ENCODE measurements at places on chromosomes 12 and 14.

GRCh38 chr14:24408764-24409163 is 10.0 kb downstream of the NYNRIN start:
- DNase-seq = peak; percentile 74

DNA sequence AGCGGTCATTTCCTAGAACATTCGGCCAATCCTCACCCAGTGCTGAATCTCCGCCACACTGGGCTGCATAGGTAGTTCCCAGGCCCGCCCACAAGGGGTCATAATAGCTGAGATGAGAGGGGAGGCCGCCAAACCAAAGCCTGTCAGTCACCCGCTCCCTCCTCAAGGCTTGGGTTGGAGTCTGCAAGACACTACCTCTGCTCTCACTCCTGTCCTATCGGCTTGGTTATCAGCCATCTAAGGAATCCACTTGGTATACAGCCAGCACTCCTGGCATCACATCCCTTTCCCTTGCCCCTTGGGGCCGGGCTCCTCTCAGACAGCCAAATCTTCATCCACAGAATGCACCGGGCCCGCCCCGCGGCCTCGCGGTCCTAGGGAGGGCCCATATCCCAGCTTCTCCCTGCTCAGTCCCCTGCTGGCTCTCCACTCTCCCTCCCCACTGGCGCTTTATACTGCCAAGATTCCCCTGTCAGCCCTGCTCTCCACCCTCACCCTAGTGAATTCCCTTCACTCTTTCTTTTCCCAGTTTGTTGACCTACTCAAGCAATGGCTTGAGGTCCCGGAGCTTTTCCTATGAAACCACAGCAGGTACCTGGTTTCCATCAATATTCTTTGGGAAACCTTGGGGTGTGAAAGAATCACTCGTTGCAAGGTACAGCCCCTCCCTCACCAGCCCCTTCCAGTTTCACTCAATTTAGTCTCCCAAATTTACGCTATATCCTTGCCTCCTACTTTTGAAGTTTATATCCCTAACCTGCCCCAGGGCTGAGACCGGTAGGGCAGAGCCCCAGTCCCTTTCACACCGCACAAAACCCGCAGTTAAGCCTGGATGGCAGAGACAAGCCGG is 1.4 kb downstream of the IFFO1 start:
- peak; percentile 57 for DNase-seq

DNA sequence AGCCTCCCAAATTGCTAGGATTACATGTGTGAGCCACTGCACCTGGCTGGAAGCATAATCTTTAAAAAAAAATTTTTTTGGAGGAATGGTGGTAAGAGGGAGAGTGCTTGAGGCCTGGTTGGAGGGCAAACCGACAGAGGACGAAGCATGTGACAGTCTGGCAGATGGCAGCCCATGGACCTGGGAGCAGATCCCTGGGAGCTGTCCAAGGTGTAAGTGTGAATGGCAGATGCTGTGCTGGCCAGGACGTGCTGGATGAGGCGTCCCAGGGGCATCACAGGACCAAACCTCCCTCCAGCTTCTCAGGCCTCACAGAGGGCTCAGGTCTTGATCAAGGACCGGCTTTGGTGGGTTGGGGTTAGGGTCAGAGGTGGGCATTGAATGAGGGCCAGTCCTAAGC is 128.4 kb upstream of the NCOR2 start:
- peak; percentile 57 for DNase-seq

DNA sequence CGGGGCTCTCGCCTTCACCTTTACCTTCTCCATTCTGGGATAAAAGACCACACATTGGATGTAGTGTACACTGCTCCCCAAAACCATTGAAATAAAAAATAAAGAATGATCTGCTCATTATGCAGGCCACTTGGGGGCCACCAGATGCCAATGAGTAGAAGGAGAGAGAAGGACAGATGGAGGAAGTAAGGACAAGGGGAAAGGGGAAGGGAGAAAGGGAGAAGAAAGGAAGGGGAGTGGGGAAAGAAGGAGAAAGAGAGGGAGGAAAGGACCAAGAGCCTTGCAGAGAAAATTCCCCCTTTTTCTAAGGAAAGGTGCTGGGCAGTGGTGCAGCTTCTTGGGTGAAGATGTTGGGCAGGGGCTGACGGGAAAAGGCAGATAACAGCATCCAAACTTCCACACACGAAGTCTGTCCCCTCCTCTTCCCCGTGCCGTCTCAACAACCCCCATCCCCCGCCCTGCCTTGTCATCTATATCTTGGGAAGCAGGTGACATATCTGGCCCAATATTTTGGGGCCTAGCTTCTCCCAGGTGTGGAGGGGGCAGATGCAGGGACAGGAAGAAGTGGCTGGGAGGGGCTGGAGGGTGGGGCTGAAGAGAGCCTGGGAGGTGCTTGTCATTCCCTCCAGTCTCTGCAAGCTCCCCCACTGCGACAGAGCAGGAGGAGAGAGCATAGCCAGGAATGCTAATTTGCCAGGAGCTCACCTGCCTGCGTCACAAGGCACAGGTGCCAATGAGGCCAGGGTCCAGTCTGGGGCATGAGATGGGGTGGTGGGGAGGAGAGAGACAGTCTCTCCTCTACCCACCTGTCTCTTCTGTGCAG is 107.5 kb downstream of the SINHCAF start:
- DNase-seq = no peak

- DNase-seq = no peak
Observed at GRCh38 chr12:70646850-70647249, 9.6 kb upstream of the PTPRB start.

GRCh38 chr12:93569656-93570551 is 2.6 kb upstream of the SOCS2 start:
- peak; percentile 83 for DNase-seq

DNA sequence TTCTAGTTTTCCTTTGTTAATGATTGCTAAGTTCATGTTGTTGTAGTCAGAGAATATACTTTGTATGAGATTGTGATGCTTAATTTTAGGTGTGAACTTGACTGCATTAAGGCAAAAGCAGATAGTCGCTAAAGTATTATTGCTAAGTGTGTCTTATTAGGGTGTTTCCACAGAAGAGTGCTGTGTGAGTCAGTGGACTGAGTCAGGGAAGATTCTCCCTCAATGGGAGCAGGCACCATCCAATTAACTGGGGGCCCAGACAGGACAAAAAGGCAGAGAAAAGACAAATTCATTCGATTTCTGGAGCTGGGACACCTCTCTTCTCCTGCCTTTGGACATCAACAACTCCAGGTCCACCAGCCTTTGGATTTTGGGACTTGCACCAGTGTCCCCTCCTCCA is 48.5 kb downstream of the BAZ1A start:
- no peak for DNase-seq

GRCh38 chr12:24742378-24742777 is 206.5 kb downstream of the BCAT1 start:
- no peak for DNase-seq

DNA sequence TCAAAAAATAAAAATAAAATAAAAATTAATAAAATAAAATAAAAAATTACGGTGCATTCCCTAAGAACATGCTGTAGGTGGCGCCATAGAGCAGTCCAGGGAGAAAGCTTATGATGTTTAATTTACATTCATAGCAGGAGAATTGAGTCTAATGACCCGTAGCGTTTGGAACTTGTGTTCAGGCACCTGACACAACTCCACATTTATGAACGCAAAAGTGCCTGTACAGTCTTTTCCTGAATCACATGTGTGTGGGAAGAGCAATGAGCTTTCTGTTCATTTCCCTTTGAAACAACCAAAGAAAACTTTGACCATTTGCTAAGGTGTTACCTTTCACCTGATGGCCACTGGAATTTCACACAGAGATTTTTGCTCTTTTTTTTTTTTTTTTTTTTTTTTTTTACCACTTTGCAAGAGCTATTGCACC is 60.6 kb upstream of the KCNA1 start:
- DNase-seq = peak; percentile 10

DNA sequence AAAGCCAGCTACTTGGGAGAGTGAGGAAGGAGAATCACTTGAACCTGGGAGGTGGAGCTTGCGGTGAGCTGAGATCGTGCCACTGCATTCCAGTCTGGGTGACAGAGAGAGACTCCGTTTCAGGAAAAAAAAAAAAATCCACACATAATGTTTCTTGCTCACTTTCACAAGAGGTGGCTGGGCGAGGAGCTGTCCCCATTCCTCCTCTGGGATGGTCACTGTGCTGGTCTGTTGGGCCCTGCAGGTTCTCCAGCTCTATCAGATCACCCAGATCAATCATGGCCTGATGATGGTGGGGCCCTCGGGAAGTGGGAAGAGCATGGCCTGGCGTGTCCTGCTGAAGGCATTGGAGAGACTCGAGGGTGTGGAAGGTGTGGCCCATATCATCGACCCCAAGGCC is 47.3 kb downstream of the DYNC1H1 start:
- no peak for DNase-seq

GRCh38 chr12:42652048-42652447 is 62.5 kb upstream of the PRICKLE1 start:
- no peak for DNase-seq

GRCh38 chr14:33165144-33165925 is 226.7 kb downstream of the NPAS3 start:
- DNase-seq = no peak

DNA sequence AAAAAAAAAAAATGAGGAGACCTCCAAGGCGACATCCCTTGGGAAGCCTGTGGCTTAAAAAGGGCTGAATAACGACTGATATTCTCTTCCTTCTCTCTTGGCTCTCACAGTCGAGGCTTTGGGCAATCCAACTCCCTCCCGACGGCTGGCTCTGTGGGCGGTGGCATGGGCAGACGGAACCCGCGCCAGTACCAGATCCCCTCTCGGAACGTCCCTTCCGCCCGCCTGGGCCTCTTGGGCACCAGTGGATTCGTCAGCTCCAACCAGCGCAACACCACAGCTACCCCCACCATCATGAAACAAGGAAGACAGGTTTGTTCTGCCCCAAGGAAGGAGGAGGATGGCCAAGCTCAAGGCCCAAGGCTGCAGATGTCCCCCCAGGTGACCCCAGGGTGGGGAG is 127.8 kb downstream of the GCH1 start:
- no peak for DNase-seq

GRCh38 chr12:7935590-7936581 is at the start of gene SLC2A3:
Gene SLC2A3 (minus strand): TSS chr12:7936187. CDS start chr12:7936034, 153 bp downstream.
- DNase-seq = peak; percentile 43

DNA sequence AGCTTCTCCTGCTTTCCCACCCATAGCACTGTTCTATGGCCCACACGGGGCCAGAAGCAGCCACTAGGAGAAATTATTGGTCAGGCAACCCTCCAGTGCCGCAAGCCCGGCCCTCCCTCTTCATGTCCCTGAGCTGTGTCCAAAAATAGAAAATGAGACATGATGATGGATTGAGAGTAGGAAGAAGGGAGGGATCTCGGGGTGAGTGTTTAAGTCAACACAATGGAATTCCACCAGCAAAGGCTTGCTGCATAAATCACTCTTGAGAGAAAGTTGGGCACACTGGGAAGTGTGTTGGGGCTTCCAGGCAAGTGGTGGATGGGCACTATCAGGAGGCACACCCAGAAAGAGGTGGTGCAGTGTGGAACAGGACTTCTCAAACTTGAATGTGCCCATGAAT is 94.2 kb downstream of the LLPH start:
- peak; percentile 59 for DNase-seq

GRCh38 chr12:105418229-105418628 is 87.7 kb downstream of the C12orf75 start:
- DNase-seq = no peak

DNA sequence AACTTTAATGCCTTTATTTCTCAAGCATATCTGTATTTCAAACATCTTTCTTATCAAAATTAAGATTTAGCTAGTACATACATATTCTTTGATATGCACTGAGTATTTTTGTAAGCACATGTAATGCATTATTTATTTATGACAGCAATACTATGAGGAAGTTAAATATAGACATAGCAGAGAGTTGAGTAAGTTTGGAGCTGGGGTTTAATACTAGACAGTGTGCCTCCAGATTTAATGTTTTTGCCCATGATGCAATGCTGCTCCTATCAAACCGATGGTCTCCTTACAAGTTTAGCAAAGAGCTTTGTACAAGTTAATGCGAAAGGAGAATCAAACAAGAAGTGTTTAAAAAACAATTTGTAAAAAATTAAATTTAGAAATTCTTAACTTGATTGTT is 826.6 kb upstream of the MGAT4C start:
- DNase-seq = no peak

GRCh38 chr12:13347241-13348043 is 150.9 kb downstream of the EMP1 start:
- DNase-seq = no peak

- DNase-seq = no peak
Observed at GRCh38 chr12:104083769-104084475, 19.6 kb downstream of the HCFC2 start.

- no peak for DNase-seq
Observed at GRCh38 chr12:85695097-85695715, 141.0 kb downstream of the RASSF9 start.

GRCh38 chr12:113853491-113853890 is 112.6 kb downstream of the RBM19 start:
- DNase-seq = no peak

DNA sequence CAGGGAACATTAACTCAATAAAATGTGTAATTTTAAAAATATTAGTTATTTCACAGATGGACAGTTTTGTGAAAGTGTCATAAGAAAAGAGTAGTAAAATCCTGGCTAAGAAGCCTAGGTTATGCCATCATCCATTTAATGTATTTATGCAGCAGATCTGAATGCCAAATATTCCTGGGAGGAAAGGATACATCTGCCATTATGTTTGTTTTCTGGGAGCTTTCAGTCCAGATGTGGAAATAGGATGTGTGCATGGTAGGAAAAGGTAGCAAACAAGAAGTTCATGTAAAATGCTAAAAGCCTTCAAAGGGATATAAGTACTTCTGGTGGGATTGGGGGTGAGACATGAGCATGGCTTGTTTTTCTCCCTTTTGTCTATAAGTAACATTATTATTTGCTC is 27.0 kb upstream of the CLEC14A start:
- DNase-seq = no peak

DNA sequence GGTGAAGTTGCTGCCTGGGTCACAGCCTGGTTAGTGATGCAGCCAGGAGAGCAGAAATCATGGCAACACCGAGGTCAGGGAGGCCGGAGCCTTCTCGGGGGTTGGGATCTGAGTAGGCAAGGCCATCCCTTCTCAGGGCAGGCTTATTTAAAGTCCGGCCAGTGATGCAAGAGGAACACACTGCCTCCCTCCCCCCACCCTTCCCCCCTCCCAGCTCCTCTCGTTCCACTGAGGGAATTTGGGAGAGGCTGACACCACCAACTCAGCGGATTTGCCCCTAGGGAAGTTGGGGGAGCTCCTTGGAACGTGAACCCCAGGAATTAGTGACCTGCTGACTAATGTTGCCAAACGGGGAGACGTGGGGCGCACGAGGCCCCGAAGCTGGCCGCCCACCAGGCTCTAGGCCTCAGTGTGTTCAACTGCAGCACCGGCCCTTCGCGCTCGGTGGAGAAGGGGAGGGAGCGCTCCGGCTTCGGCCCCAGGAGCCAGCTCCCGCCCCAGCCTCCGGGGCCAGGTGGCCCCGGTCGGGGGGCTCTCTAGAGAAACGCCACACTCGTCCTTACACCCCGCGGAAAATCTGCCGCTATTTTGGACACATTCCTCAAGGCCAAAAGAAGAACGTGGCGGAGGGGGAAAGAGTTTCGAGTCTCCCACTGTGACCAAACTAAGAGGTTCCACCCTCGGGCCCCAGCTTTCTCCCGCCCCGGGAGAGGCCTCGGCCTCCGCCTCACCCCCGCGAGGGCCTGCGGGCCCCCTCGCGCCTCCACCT is 1.6 kb downstream of the CTDSP2 start:
- no peak for DNase-seq

Data from NCI-H446 (cell line).